ENCODE measurements at places on chromosomes 2 and 18. TPM values are rescaled to one million over a fixed set of nuclear protein-coding genes. Genes with fewer than 3 reads are reported as not detected.

INO80D gene
- total RNA-seq, result 6.5 TPM

FSIP2 gene
- 0.08 TPM for total RNA-seq

KCNG2 gene
- not detected for total RNA-seq

IL1RL1 gene
- 4.3 TPM for total RNA-seq

PPP1R1C gene
- 8.6 TPM for total RNA-seq

ACVR1C gene
- total RNA-seq, result 0.30 TPM

SLC5A7 gene
- total RNA-seq, result not detected

NOL4 gene
- total RNA-seq, result 1.9 TPM

NYAP2 gene
- total RNA-seq, result not detected

SERPINB13 gene
- total RNA-seq, result 8.0 TPM

DSC2 gene
- 19.4 TPM for total RNA-seq

TSN gene
- total RNA-seq, result 59.8 TPM
